ENCODE measurements at places on chromosomes 3 and 15.

GRCh38 chr3:42735615-42736014, 33.0 kb upstream of the HHATL start:
- no peak for DNase-seq

GRCh38 chr3:14414846-14415464, 12.5 kb downstream of the SLC6A6 start:
- DNase-seq: no peak

DNA sequence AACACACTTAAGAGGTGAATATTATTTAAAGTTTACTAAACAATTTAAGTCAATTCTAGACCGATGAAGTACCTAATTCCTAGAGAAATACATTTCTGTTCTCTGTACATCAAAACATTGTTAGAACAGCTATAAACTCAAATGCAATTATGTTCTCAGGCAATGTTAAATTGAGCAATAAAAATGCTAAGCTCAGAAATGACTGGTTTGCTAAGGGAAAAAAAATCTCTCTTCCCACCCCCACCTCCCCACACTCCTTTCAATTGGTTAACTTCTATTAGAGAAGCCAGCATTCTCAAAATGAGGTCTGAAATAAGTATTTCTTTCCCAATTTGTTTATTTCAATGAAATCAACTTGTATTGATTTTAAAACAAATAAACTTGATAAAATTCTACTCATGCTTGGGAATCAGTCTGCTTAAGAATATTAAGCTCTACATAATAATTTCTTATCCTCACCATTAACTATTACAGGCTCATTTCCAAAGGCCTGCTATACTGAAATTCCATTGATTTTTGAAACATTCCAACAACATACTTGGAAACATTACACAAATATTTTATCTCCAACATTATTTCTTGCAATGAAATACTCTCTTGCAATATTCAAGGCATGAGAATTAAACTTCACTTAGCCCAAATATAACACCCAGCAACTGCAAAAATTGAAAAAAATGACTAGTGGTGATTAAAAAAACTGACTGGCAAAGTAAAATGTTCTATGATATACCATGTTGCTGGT, 22.6 kb downstream of the TSPAN3 start:
- DNase-seq: no peak

GRCh38 chr15:62067448-62068044, 769 bp downstream of the C2CD4A start:
- DNase-seq: peak; percentile 20

GRCh38 chr3:42486814-42487565, 15.5 kb upstream of the VIPR1 start:
- no peak for DNase-seq

GRCh38 chr15:45307230-45307924, 55.3 kb downstream of the SLC28A2 start:
- no peak for DNase-seq

GRCh38 chr3:76679541-76679940, 360.4 kb upstream of the ROBO2 start:
- DNase-seq: no peak

DNA sequence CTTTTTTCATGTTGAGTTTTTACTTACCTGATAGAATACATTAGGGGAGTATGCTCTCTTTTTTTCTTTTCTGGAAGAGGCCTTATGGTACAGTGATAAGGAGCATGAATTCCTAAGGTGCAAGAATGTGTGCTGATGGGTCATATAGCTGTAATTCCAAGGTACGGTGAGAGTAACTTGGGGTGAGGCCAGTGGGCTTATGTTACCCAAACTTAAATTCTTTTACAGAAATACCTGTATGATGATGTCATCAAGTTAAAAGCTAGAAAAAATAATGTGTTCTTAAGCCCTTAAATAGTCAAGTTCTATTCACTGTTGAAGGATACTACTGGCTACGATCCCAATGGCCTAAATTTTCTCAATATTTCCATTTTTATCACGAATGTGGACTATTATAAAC, 111.2 kb downstream of the GMPS start:
- no peak for DNase-seq

DNA sequence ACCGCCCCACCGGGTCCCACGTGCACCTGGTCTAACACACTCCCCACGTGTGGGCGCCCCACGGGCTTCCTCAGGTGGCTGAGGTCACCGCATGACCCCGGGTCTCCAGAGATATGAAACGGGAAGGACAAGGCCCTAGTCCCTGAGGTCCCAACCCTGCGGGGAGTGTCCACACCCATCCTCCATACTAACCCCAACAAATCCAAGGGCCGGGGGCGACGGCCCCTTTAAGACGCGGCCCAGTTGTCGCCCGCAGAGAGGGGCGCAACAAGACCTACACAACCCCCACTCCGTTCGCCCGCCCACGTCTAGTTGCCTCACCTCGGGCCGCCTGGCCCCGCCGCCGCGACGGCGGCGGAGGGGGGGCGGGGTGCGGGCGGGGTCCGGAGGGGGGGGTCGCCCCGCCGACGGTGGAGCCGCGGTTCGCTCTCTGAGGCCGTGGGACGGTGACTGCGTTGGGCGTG, 396 bp downstream of the INO80 start:
- DNase-seq: peak; percentile 79

GRCh38 chr3:98596541-98597500, 3.4 kb upstream of the CPOX start:
- peak; percentile 19 for DNase-seq

- DNase-seq: no peak
Observed at GRCh38 chr15:42737529-42738328, 801 bp upstream of the CDAN1 start.

DNA sequence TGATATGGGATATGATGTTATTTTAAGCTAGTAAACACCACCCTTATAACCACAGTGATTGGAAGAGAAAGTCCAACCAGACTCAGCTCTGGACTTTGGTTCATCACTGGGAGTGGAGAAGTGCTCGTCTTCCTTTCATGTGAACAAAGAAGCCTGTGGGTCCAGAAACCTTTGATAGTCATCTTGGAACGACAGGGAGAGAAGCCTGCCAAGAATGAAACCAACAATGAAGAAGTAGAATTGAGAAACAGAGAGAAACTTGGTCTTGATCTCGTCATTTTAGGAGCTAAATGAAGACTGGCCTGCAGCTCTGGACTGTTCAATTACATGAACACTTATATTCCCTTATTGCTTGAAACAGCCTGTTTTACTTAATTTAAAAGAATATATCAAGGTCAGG, 13.1 kb upstream of the SLC35G2 start:
- no peak for DNase-seq

DNA sequence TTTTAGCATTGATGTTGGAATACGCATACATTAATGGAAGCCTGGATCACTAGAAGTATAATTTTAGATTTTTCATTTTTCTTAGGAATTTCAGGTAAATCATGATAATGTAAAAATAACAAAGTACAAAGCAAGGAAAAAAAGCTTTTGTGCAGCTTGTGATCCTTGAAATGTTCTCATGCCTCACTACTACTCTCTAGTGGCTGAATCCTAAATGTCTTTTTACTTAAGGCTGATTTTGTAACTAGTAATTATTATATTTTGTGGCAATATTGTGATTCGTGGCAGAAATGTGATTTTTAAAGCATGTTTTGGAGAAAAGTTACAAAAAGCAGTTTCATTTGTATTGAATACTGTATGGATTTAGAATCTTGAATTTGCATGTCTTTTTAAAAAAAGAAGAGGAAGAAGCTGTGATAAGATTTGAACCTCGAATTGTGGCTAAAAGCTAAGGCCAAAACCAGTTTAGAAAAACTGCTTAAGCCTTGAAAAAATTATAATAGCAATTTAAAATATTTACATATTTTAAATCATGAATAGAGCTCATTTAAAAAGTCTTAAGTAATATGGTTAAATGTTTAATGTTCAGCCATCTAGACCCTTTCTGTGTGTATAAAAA, 39.0 kb downstream of the U2SURP start:
- no peak for DNase-seq

DNA sequence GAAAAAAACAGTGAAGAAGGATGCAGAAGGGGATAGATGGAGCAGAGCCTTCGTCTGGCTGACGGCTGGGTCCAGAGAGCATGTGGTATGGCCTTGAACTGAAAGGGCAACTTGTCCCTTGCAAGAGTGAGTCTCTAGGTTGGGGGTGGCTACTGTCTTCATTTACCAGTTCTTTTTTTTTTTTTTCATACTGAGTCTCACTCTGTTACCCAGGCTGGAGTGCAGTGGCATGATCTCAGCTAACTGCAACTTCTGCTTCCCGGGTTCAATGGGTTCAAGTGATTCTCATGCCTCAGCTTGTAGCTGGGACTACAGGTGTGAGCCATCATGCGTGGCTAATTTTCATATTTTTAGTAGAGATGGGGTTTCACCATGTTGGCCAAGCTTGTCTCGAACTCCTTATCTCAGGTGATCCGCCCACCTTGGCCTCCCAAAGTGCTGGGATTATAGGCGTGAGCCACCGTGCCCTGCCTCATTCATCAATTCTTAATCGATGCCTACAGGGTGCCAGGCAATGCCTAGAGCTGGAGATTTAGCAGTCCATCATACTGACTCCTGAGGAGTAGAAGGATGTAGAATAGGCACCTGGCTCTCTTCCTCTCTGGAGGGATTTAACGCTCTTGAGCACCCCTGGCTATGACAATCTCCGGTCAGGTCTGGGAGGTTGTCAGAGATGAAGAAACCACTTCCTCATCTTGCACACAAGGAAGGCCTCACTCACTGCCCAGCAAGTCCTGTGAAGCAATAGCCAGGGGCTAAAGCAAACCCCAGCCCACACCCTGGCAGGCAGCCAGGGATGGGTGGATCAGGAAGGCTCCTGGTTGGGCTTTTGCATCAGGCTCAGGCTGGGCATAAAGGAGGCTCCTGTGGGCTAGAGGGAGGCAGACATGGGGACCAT, at the start of gene CAMP:
CAMP (plus strand) TSS at position 880 of the 898 bp plus-strand sequence; CDS start at position 897, 17 bp downstream.
- DNase-seq: no peak

DNA sequence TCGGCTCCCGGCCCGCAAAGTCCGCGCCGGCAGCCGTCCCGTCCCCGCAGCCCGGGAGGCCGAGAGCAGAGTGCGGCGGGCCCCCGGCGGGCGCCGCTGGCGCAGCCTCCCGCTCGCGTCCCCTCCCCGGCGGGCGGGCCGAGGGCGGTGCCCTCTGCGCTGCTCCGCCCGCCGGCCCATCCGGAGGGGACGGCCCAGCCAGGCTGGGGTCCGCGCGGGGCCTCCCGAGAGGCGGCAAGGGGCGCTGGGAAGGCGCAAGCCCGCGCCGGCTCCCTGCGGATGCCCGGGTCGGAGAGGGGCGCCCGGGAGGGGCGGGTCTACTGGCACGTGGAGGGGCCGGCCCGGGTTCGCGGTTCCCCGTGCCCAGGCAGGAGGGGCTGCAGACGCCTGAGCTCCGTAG, at the start of the genes CLCN2 and POLR2H:
CLCN2 (minus strand) TSS at position 74 of the 400 bp plus-strand sequence. CDS start 126 bp downstream, outside the sequence.
POLR2H (plus strand) TSS at position 179 of the 400 bp plus-strand sequence. CDS start 1,783 bp downstream, outside the sequence.
- peak; percentile 32 for DNase-seq

DNA sequence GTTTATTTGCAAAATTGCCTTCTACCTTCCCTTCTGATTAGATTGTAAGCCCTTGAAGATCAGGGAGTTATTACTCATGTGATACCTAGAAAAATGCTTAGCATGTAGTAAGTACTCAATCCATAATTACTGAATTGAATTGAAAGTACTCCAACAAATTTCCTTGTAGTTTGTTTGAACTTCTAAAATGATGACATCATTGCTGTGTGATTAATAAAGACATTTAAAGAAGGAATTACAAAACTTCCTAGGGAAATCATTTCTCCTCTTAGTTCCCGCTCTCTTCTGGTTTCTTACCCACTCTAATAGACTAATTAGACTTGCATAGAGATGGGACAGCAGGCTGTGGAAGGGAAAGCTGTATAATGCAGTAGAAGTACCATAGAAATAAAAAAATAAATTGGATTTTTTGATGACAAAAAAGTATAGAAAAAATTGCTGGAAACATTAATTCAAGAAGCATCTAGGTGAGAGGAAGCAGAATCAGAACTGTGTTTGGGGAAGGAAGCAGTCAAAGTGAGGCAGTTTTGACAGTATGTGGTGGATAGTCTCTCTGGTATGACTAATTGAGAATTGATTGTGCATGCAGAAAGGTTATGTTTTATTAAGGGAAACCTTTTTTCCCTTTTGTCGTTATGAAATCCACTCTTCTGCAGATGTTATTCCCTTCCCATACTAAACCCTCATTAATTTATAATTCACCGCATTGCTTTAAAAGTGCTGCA, 93.0 kb downstream of the ALCAM start:
- DNase-seq: no peak

DNA sequence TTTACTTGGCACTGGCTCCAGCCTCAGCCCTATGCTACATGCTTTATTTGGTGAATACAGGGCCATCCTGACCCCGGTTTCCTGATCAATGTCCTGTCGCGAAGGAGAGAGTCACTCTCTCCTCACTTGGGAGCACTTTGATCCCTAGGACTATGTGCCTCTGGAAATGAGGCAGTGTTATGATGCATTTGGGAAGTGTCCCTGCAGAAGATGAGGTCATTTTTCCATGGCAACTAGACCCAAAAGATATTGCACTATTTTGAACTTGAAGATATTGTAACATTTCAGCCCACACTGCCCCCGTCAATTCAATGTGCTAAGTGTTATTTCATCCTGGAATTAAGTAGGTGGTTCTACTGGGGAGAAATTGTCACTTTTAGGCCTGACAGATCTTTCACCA, 68.0 kb downstream of the LRRK1 start:
- no peak for DNase-seq

DNA sequence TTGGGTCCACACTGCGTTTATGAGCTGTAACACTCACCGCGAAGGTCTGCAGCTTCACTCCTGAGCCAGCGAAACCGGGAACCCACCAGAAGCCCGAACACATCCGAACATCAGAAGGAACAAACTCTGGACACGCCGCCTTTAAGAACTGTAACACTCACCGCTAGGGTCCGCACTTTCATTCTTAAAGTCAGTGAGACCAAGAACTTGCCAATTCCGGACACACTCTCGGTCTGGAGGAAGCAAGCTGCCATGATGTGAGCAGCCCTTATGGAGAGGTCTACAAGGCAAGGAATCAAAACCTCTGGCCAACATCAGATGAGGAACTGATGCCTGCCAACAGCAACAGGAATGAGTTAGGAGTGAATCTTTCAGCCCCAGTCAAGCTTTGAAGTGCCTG, 62.9 kb downstream of the SLC28A2 start:
- DNase-seq: no peak

DNA sequence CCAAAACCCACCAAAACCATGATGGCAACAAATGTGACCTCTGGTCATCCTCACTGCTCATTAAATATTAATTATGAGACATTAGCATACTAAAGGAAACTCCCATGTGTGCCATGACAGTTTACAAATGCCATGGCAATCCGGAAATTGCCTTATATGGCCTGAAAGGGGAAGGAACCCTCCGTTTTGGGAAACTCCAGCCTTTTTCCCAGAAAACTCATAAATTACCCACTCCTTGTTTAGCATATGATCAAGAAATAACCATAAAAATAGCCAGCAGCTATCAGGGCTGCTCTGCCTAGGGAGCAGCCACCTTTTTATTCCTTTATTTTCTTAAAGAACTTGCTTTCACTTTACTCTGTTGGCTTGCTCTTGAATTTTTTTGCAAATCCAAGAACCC, 992.7 kb downstream of the NTRK3 start:
- DNase-seq: no peak

- no peak for DNase-seq
Observed at GRCh38 chr3:181369637-181370036, 342.1 kb upstream of the SOX2 start.
